ENCODE measurements at places on chromosomes 1 and 21. TPM values are rescaled to one million over a fixed set of nuclear protein-coding genes. Genes with fewer than 3 reads are reported as not detected.

MYBPH gene
- total RNA-seq, result not detected

TACSTD2 gene
- not detected for total RNA-seq

GRCh38 chr21:44762221-44763049 is 39.2 kb downstream of the UBE2G2 start:
- H3K36me3 ChIP-seq, result no peaks in the 10 kb centered on the region
- H3K4me3 ChIP-seq, result no peak overlapping the region
- no peak for DNase-seq
- no peaks in the 10 kb centered on the region for H3K27me3 ChIP-seq
- H3K27ac ChIP-seq, result no peak overlapping the region

DNA sequence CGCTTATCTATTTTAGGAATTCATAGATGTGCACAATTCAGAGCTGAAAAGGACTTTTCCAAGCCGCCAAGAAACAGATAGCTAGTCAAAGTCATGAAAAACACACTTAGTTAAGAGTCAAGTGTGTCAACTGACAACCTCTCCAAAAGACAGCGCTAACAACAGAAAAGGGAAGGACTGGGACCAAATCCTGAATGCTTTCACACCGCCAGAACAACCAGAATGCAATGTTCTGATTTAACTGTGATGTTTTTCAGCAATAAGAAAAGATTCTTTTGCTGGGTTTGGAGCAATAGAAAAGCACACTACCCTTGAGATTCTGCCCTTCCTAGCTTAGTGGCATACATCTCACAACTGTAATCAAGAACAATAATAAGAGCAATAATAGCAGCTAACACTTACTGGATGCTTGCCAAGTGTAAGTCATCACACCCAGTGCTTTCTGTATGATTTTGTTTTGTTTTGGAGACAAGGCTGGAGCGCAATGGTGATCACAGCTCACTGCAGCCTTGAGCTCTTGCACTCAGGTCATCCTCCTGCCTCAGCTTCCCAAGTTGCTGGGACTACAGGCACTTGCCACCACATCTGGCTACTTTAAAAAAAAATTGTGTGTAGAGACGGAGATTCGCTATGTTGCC is 33.9 kb upstream of the SDC3 start:
- H3K36me3 ChIP-seq, result peaks cover 61% of the 10 kb centered on the region
- no peaks in the 10 kb centered on the region for H3K27me3 ChIP-seq
- H3K27ac ChIP-seq, result no peak overlapping the region

TSSK3 gene
- total RNA-seq, result 0.51 TPM

FCAMR gene
- not detected for total RNA-seq

- no peak overlapping the region for H3K4me3 ChIP-seq
- H3K27me3 ChIP-seq, result peaks cover 3% of the 10 kb centered on the region
- no peaks in the 10 kb centered on the region for H3K4me1 ChIP-seq
- DNase-seq, result no peak
- no peak overlapping the region for H3K27ac ChIP-seq
Measured at GRCh38 chr21:46079352-46080170, 18.4 kb upstream of the COL6A2 start.

DNA sequence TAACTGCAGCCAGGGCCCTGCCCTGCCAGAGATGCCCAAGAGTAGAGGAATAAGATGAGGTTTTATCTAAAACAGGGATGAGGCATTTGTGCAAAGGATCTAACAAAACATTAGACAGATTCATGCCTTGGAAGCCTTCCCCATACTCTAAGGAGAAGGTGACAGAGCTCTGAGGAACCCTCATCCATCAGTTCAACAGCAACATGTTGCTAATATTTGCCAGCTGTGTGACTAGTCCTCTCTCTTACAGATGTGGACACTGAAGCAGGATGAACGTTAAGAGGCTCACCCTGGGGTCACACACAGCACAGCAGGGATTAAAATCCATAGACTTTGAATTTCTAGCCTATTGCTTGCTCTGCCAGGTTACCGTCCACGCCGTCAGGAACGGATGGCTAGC is 99.0 kb downstream of the ZBTB18 start:
- no peaks in the 10 kb centered on the region for H3K4me1 ChIP-seq
- H3K27me3 ChIP-seq, result peaks cover 3% of the 10 kb centered on the region
- H3K27ac ChIP-seq, result no peak overlapping the region
- DNase-seq, result no peak
- H3K4me3 ChIP-seq, result no peak overlapping the region

GRCh38 chr1:29883986-29884385 is 647.7 kb downstream of the PTPRU start:
- H3K27ac ChIP-seq, result no peak overlapping the region
- no peak overlapping the region for H3K4me3 ChIP-seq
- no peaks in the 10 kb centered on the region for H3K36me3 ChIP-seq
